ENCODE measurements at places on chromosomes 13 and 19.

DNA sequence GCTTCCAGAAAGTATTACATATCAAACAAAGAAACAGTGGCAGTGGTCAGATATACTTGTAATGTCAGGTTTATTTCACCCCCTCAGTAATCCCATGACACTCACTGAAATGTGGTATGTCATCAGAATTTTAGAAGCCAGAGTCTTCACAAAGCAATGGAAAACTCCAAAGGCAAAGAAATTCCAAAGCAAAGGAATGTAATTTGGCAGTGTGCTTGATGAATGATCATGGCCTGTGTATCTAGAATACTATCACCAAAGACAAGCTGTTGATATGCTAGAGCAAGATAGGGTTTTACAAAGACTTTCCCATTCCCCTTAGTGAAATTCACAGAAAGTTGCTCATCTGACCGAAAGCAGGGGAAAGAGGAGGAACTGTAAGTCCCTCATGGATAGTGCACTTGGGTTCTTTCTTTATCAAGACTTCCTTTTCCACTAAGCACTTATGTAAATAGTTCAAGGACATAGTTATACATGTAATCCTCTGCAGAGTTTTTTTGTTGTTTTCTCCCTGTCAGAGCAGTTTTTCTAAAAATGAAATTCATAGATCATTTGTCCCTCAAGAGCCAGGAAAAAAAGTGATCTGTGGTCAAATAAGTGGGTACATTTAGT, 243.4 kb downstream of the NHLRC3 start:
- no peak for DNase-seq

- DNase-seq = no peak
These were observed 41.7 kb downstream of the GGACT start for GRCh38 chr13:100546713-100547405.

DNA sequence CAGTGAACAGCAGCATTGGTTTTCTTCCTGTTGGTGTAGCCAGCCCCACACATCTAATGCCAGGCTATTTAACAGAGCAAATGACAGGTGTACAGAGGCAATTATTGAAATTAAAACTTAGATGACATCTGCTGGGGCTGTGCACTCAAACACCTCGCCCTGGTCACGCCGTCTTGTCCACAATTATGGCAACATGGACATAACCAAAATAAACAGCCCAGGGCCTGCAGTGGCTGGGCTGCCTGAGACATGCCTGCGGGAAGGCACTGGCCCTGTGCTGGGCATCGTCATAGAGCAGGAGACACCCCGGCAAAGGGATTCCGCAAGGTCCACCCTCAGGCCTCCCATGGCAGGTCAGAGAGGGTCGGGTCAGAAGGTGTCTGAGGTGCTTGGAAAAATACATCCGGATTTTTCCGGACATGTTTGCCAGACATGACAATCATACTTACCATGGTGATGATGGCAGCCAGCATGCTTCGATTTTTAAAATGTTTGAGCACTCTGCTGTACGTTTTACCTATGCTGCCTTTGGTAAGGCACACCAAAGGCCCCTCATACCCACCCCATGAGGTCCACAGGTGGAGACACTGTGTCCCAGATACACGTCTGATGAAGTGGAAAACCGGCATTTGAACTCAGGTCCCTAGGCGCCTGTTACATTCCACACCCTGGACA, 47.8 kb downstream of the TSHZ3 start:
- DNase-seq = no peak

GRCh38 chr13:54133746-54134145, 1105.1 kb downstream of the OLFM4 start:
- DNase-seq = no peak

- no peak for DNase-seq
These were observed 26.1 kb upstream of the EEF1AKMT1 start for GRCh38 chr13:20799726-20800416.
